Stimulated activated CD8-positive, alpha-beta memory T cell treated with anti-CD3 and anti-CD28 coated beads, Interleukin-12 subunit alpha, Interleukin-12 subunit beta, amount 100 ng/mL, for 1 hour (primary cell): ENCODE measurements at places on chromosomes 7 and 10.

- DNase-seq: no peak
Observed at GRCh38 chr7:106887421-106887820, 22.3 kb downstream of the PIK3CG start.

GRCh38 chr7:128826916-128827247, 3.3 kb upstream of the FLNC start:
- no peak for DNase-seq

GRCh38 chr7:141960687-141961422, 12.7 kb downstream of the TAS2R38 start:
- no peak for DNase-seq

DNA sequence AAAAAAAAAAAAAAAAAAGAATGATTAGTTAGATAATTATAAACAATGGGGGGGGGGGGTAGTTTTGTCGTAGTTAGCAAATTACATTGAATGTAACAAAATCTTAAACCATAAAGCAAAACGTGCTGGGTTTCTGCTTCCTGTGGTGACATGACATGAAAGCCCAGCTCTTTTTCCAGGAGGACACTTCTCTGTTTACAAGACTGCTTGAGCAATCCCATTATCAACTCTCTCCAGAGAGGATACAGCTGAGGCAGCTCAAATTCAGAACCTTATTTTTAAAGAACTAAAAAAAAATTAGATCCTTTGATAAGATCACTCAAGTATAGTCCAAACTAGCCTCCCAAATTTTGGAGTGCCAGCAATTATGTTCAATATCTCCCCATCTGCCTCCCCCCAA, 58.6 kb downstream of the ADRB1 start:
- no peak for DNase-seq

- DNase-seq: no peak
Observed at GRCh38 chr7:100208911-100209408, 10.8 kb upstream of the PVRIG start.

GRCh38 chr10:1502451-1502850, 234.9 kb downstream of the ADARB2 start:
- no peak for DNase-seq

DNA sequence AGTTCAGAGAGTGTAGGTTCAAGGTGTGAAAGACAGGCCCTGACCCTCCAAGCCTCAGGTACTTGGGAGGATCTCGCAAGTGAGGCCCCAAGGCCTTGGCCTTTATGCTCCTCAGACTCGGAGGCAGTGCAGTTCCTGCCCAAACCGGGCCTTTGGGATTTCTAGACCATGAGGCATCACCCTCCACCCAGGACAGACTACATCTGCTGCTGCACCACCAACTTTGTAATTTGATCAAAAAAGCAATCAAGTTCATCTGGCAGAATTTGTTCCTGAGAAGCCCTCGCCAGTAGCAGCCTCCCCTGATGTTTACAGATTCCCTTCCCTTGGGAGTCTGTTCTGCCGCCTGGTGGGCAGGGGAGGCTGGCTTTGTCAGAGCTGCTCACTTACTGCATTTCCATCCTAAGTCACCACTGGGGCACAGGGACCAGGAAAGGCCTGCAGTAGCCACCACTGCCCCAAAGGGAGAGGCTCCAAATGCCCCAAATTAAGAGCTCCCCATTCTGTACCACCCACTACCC, 2.1 kb downstream of the CAMK2G start:
- DNase-seq: no peak

DNA sequence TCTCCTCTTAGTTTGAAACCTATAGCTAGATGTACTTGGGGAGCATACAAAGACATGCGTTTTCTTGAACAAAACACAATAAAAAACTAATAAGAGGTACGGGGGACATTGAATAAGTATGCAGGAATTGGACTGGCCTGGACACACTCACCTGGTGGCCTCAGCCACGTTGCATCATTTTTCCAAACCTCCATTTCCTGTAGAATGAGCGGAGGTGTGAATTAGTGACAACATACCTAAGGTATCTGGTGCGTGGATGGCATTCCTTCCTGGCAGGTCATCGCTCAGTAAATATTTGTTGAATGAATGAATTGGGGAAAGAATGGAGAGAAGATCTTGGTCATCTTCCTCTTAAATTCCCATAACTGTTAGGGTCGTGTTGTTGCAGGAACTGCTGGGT, 103.2 kb upstream of the CTBP2 start:
- DNase-seq: no peak

DNA sequence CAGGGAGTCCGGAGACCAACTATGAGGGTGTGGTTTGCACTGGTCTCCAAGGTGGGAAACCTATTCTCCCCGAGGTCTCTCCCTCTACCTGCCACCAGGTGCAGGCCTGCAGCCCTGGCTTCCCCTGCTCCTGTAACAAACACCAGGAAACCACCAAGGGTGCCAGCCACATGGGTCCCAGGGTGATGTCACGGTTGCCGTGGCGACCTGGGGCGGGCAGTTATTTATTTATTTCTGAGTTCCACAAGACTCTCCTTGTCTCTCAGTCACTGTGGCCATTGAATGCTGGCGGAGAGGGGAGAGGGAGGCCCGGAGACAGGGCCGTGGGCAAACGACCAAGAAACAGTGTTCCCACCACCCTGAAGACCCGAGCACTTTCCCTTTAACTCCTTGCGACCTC, 27.0 kb downstream of the MMD2 start:
- no peak for DNase-seq

DNA sequence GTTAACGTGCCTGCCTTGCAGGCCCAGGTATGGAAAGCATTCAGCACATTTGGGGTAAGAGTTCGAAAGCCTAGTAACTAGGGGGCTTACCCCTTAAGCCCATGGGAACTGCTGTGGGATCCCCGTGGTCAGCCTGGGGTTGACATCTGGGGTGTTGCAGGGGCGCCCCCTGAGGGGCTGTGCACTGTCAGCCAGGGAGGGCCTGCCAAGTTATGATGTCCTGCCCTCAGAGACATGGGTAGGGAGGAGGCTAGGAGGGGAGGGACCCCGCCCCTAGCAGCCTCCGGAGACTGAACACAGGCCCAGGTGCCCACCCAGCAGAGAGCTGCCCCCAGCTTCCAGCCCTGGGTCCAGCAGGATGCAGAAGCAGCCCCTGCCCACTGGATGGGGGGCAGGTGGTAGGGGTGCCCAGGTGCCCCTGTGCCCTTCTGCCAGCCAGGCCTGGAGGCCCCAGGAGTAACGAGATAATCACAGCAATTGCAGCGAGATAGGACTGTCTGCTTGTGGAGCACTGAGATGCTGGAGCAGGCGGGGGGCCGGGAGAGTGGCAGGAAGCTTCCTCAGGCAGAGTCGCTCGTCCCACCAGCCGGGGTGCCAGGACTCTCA, 153.3 kb downstream of the UBE2H start:
- DNase-seq: no peak

DNA sequence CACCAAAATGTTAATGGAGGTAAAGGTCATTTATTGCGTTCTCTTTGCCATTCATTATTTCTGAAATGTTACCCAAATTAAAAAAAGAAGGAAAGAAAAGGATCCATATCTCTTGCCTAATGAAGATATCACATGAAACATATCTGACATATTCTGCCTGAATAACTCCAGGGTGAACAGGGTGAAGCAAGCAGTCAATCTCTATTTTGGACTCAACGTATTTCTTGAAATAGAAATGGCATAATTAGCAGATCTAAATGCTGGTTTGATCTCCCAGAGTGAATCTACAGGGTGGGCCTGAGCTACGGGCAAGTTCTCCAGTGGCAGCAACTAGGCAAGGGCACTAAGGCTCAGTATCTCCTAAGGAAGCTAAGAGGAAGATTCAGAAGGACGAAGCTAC, 24.0 kb downstream of the MPP7 start:
- no peak for DNase-seq

DNA sequence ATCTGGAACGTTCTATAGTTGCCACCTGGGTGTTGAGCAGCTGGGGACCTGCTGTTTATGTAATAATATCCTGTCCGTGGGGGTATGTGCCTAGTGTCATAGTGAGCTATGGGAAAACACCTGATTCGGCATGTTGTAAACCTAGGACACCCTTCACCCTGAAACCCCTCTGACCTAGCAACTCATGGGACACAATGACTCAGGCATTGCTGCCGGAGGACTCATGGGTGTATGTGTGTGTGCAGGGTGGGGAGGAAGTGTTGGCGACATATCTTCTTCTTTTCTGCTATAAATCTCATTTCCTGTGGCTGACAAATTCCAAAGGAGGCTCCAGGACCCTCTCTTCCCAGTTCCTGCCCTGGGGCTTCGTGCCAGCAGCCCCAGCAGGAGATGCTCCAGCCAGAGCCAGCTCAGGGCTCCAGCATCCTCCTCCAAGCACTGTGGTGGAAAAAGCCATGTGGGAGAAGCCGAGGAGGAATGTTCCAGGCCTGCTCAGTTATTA, 77.0 kb upstream of the PODXL start:
- no peak for DNase-seq

- DNase-seq: no peak
Observed at GRCh38 chr7:9250876-9251275, 817.5 kb downstream of the NXPH1 start.

GRCh38 chr10:11164551-11164802, 146.8 kb downstream of the CELF2 start:
- no peak for DNase-seq

GRCh38 chr10:35961501-35961900, 319.4 kb upstream of the FZD8 start:
- no peak for DNase-seq

GRCh38 chr10:86113044-86113443, 253.6 kb downstream of the GRID1 start:
- DNase-seq: no peak

DNA sequence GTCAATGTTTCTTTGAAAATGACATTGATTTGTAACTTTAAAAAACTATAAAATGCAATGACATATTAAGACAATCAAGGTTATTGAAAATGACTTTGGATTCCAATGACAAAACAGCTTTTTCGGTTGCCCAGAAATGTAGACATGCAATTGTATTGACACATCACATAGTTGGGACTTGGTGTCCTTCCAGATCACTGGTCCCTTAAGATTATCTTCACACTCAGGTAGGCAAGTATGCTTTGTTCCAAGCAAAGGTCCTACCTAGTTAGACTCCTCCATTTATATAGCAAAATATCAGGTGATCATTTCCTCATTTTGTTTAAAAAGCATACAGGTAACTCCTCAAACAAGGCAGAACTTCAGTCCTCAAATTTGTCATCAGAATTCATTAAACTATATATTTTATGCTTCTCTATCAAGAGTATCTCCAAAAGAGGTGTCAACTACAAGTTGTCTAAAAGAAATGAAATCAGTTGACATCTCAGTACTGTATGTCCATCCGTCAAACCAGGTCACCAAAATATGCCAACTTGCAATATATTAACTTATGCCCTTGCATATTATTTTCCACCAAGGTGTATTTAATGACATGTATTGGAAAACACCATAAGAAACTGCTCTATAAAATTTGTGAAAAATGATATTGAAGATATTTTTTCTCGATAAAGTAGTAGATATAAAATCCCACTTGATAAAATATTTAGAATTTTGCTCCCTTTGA, 64.6 kb downstream of the TSPAN12 start:
- DNase-seq: no peak

GRCh38 chr10:122044045-122044661, 55.2 kb downstream of the TACC2 start:
- DNase-seq: no peak

DNA sequence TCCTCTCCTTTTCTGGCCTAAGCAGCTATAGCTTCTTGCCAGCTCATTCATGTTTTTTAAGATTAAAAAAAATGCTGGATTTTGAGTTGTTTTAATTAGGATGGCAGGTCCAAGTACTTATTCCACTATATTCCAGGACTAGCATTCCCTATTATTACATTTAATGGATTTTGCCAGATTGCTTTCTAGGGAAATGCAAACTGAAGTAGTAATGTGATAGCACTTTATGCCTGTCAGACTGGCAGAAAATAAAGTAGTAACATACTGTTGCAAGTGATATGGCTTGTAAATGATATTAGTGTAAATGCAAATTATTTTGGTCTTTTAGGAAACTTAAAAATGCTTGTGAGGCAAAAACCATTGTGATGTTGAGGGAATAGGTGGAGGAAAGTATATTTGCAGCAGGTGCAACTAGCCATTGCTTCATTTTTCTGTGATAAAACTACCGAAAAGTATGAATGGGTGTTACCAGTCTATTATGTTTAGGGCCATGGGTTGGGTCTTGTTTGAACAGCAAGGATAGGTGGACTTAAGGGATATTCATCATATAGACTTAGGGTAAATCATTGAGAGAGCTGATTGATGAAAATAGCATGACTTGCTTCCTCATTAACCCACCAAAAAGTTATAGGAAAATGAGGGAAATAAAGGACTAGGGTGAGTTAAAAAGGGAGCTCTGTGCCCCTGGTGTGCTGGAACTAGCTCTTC, 19.9 kb downstream of the ZNRF2 start:
- DNase-seq: no peak

GRCh38 chr7:836429-836828, 4.2 kb downstream of the SUN1 start:
- no peak for DNase-seq

DNA sequence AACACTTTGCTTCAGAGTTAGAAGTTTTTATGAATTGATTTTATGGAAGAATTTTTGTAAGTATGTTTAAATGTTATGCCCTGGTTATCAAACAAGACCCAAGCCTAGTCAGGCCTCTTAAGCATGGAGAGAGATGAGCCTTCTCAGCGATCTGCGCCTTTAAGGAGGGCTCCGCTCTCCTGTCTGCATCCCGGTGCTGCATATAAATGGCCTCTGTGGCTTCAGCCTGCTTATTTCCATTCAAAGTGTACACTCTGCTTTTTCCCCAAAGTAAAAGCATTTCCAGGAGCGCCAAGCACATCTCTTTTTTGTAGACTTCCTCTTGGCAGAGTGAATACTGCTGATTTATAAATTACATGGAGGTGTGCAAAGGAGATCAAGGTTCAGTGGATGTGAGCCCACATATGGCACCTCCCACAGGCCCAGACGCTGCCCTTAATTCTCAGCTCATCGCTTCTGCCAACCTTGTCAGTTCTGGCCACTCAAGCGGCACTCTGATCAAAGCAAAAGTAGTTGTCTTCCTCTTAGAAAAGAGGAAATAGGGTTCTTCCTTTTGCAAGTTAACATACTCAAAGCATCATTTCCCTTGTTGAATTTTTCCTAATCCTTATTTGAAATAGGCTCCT, 70.0 kb upstream of the SFMBT2 start:
- DNase-seq: no peak

DNA sequence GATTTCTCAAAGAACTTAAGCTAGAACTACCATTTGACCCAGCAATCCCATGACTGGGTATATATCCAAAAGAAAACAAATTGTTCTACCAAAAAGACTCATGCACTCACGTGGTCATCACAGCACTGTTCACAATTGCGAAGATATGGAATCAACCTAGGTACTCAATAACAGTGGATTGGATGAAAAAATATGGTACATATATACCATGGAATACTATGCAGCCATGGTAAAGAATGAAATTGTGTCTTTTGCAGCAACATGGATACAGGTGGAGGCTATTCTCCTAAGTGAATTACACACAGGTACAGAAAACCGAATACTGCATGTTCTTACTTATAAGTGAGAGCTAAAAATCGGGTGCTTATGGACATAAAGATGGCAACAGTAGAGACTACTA, 61.8 kb downstream of the PIK3CG start:
- no peak for DNase-seq
